ENCODE measurements at places on chromosomes 5 and 9.
A peak's percentile ranks its signal among the peaks of the same experiment; 100 is the strongest.

- no peak for DNase-seq
These were observed 3.2 kb upstream of the ANP32B start for GRCh38 chr9:97979788-97980478.

GRCh38 chr5:127558273-127558672, 40.8 kb downstream of the PRRC1 start:
- DNase-seq, result no peak

DNA sequence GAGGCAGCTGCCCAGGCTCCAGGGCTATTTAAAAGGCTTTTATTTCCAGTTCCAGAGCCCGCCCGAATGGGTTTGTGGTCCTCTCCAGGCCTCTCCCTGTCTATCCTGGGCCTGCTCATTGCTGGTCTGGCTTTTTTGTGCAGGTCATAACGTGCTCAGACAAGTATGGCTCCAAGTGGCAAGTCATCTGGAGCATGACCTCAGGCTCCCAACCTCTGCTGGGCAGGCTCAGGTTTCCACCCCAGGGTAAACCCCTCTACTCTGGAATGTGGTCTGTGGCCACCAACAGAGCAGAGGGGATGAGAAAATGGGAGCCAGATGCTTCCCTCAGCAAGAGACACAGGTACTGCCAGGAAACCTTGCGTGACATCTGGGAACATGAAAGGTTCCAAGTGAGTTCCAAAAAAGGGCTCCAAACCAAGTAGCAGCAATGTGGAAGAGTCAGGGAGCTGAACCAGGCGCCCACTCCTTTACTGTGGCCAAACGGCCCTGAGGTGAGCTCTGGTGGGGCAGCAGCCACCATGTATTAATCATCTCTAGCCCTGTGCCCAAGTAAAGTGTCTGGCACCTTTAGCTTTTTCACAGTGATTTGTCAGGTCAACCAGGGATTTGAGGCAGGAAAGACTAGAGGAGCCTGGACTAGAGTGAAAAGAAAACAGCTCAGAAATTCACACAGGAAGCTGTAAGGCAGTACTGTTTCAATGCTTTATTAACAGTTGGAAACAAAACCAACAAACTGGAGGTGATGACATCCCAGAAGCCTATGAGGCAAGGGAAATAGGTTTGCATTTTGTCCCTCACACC, 25.7 kb downstream of the PCDHGC5 start:
- DNase-seq, result no peak

GRCh38 chr9:130499804-130500263, 55.1 kb downstream of the ASS1 start:
- no peak for DNase-seq

DNA sequence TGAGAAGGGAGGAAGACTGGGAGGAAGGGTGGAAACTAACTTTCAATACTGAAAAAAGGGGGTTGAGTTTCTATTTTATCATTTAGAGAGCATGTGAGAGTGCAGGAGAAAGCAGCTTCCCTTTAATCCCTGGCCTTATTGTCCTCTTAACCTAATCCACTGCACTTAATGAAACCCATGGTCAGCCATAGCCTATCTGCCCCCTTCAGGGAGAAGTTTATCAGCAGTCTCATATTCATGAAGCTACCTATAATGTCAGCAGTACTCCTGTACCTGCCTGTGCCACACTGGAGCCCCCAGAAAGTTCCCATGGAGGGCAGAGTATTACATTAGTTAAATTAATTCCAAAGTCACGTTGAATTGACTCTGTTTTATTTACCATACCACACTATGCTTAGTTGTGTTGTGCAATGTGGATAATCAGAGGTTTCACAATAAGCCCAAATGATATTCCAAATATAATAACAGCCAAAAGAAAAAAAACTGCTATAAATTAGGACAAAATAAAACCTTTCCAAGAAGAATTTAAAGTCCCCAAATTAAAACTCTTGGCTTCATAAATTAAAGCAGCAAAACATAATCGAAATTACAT, 62.9 kb downstream of the MUSK start:
- no peak for DNase-seq

- DNase-seq, result no peak
These were observed 21.0 kb upstream of the PTPRD start for GRCh38 chr9:10633785-10634184.

DNA sequence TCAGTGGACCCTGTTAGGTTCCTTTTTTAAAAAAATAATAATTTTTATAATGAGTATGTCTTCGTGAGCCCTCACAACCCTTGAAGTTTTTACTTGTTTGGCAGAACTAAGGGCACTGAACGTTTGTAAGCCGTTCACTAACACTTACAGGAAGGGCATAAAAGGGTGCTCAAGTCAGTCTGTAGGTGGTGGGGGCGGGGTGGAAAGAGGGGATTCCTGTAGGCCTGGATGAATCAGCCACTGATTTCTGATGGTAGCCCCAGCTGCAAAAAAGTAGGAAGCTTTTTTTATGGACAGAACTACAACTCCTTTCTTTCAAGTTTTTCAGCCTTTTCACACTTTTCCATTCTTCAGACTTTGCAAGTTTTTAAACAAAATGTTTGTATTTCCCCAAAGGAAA, 35.8 kb downstream of the PIK3R1 start:
- DNase-seq, result no peak

DNA sequence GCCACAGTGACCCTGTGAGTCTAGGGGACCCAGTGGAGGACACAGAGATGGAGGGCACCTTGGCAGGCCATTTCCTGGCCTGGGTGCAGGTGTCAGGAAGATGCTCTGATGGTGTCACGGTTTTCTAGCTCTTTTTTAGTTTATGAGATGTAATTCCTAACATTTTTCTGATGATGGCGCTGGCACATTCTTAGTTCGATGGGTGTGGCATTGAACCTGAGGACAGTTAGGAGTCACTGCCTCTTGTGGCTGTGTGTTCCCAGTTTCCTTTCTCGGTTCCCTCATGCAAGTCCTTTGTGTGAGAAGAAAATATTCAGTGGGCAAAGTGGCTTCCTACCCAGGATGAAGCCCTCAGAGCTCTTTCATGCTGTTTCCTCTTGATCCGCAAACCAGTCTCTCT, 129.4 kb upstream of the ICE1 start:
- no peak for DNase-seq

GRCh38 chr5:167585184-167585583, 706.3 kb upstream of the WWC1 start:
- DNase-seq, result no peak

DNA sequence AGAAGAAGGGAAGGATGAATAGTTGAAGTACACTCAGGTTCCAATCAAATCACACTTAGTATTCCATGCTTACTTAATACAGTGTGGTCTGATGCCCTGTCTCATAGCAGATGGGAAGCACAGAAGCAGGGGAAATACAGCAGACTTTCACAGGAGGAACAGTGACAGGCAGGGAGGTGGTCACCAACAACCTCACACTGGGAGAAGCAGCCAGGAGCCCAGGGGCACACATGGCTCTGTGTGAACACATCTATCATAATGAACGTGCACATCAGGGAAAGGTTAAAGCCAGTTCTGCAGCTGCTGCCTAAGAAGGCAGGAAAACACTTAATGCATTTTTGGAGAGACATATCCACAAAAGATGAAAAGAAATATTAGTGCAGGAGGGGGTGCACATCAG, 312.3 kb downstream of the MED10 start:
- no peak for DNase-seq

- DNase-seq, result no peak
These were observed 5.7 kb downstream of the NAIF1 start for GRCh38 chr9:128061275-128061960.

DNA sequence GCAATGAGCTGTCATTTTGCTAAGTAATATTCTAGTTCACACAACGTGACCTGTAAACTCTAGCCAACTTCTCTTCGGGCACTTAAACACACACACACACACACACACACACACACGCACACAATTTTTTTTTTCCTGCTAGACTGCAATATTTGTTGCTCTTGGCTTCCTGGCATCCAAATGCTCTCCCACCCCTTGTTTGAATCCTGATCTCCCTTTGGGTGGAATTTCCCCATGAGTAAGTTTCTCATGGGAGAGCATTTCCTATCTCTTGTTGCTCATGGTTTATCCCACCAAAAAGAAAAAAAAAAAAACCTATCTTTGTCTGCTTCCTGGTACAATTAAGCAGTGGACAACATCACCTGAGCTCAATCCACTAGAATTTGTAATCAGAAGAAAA, 54.7 kb upstream of the TSLP start:
- DNase-seq, result no peak

DNA sequence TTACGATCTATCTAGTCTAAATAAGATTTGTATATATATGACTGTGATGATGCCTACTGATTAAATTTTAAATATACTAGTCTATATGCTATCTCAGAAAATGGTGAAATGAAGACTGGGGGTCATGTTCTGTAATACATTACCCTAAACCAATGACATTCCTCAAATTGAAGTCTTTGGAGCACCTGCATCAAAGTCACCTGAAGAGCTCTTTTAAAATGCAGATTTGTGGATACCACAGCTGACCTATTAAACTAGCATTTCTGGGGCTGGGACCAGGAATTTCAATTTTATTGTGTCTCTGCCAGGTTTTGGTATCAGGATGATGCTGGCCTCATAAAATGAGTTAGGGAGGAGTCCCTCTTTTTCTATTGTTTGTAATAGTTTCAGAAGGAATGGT, 631.9 kb upstream of the DMAC1 start:
- DNase-seq, result no peak

DNA sequence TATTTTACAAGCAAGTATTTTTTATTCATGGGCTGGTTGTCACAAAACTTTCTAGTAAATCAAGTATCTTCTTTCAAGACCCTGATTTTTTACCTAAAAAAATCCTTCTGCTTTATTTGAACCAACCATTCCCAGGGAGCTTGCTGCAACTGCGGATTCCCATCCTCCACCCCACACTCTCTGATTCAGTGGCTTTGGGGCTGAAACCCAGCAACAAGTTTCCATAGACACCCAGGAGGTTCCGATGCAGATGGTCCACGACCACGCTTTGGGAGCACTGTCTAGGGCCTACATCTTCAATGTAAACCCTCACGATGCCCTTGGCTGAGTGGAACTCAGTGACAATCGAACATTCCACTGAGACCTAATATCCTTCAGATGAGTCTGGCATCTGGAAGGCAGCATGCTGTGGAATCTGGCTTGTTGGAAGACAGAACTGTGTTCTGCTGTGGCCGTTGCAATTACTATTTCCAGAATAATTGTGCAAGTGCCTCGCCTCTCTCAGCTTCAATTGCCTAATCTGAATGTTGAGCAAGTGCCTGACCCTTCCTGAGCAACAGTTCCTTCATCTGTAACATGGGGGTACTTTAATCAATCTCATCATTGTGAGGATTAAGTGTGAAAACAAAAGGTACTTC, 105.1 kb downstream of the INSYN2B start:
- no peak for DNase-seq

DNA sequence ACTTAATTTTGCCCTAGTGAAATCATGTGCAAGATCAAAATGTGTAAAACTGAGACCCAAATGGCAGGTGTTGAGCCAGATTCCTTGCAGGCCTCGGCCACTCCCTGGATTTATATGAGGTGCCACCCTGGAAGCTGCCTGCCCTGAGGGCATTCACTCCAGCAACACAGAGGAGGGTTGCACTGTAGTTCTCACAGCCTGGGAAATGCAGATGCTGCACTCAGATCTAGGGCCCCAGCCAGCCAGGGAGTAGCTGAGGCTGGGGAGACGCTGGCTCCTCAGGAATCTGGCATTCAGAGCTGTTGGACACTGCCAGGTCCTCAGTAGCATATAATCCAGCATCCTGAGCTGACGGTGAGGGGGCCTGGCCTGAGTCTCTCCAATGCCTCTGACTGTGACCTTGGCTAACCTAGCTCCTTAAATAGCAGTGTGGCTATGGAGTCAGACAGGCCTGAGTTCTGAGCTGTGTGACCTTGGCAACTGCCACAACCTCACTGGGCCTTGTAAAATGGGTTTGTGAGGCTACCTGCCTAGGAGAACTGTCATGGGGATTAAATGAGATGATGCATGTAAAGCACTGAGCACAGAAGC, 8.7 kb downstream of the KCNMB1 start:
- DNase-seq, result no peak

DNA sequence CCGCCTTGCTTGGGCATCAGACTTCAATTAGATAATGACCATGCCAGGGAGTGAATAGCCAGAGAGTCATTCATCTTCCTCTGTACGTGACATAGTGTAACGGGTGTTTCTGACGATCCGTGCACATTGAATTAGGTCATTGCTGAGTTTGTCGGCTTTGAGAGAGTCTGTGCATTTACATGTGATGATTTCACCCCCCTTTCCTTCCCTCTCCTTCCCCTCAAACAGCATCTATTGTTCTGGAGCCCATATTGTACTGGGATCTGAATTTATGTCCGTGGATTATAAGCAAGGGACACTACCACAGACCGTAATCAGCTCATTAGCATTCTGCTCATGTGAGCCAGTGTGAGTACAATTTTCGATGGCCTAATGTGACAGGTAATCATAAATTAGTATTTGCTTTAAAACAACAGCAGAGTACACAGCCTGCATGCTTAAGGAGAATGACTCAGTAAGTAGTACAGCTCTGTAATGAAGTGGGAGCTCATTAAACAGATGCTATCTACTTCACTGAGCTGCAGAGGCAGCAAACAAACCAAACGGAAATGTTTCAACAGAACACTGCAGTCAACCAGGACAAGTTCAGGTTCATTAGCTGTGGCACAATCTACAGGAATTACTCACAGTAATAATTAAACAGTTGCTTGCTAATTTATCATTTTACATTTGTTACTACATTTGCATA, 302.1 kb downstream of the CSNK1G3 start:
- peak; percentile 11 for DNase-seq

DNA sequence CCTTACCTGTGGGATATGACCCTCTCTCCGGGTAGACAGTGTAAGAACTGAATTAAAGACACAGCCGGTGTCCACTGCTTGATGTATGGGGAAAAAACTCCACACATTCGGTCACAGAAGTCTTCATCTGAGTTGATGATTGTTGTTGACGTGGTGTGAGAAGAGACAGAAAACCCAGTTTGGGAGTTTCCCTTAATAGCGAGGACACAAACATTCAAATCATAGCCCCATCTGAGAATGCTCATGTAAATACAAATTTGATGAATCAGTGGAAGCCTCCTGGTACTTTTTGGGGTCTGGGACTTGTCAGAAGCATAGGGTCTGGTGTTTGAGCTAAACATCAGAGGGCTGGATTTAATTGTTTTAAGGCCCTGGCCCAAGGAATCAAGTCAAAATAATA, 11.0 kb downstream of the HAVCR1 start:
- DNase-seq, result no peak

DNA sequence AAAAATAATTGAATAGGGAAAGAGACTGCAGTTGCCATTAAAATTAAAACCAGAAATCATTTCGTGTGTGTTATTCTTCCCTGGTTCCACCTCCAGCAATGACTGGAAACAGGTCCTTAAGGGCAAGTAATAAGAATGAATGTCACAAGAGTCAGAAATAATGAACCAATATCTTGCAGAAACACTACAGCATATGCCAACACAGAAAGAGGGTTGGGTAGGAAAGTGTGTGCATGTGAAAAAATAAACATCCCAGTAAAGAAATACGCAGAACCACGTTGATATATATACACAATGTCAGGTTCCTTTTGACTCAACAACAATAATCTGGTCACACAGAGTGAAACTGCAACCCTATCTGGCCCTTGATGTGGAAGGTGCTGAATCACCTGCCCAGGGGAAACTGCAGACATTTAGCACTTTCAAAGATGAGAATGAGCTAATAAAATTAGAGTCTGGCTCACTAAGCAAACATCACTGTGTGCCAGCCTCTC, 15.0 kb downstream of the HMHB1 start:
- DNase-seq, result peak; percentile 41

Data from NCI-H1105 (cell line).